SK-N-MC (cell line): ENCODE measurements at places on chromosomes 3 and 15.

GRCh38 chr3:32140943-32141342, 34.5 kb downstream of the GPD1L start:
- no peak for DNase-seq

GRCh38 chr15:68484696-68485400, 52.9 kb upstream of the ITGA11 start:
- no peak for DNase-seq

- no peak for DNase-seq
These were observed 11.4 kb downstream of the NEK10 start for GRCh38 chr3:27357665-27358258.

GRCh38 chr3:68162644-68163043, 508.2 kb upstream of the SUCLG2 start:
- no peak for DNase-seq

DNA sequence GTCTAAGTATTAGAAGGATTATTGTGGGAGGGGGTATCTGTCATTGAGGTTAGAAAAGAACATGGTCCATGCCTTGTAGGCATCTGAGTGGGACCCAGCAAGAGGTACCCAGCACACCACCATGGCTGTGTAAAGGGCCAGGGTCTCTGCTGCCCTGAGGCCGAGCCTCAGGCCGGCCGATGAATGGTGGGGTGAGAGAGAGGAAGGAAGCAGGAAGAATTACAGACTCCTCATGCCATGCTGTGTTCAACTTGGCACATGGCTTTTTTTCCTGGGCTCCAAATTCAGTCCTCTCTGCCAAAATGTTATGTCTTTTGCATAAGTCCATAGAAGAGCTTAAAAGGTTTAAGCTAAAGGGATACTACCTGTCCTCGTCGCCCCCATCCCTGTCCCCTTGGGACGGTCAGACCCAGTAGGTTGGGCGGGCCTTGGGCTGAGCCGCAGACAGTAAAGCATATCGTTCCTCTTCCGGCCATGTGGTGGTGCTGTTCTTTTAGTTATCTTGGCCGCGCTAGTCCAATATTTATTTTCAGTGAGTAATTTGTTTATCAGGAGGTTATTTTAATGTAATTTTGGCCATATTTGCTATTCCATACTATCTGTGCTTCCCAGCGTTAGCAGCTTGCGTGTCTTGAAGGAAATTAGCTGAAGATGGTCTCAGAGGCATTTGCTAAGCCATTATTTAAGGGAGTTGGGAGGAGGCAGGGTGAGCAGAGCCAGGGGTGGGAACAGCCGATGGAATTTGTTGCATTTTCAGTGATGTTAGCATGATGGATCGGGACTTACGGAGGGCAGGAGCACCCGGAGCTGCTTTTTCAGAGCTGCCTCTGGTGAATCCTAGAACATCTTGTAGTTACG, 152.4 kb downstream of the AGBL1 start:
- peak; percentile 2 for DNase-seq

- no peak for DNase-seq
These were observed 33.5 kb downstream of the DNAJB8 start for GRCh38 chr3:128432971-128433836.

- peak; percentile 95 for DNase-seq
These were observed 9.9 kb downstream of the AMOTL2 start for GRCh38 chr3:134364061-134364935.

- no peak for DNase-seq
These were observed 123.6 kb downstream of the LIPC start for GRCh38 chr15:58555162-58556027.

- no peak for DNase-seq
These were observed 29.0 kb upstream of the PIK3CB start for GRCh38 chr3:138863776-138864113.

- no peak for DNase-seq
These were observed 19.4 kb downstream of the SRPRB start for GRCh38 chr3:133824961-133825485.

- no peak for DNase-seq
These were observed 54.9 kb downstream of the CYP11A1 start for GRCh38 chr15:74312445-74313007.

DNA sequence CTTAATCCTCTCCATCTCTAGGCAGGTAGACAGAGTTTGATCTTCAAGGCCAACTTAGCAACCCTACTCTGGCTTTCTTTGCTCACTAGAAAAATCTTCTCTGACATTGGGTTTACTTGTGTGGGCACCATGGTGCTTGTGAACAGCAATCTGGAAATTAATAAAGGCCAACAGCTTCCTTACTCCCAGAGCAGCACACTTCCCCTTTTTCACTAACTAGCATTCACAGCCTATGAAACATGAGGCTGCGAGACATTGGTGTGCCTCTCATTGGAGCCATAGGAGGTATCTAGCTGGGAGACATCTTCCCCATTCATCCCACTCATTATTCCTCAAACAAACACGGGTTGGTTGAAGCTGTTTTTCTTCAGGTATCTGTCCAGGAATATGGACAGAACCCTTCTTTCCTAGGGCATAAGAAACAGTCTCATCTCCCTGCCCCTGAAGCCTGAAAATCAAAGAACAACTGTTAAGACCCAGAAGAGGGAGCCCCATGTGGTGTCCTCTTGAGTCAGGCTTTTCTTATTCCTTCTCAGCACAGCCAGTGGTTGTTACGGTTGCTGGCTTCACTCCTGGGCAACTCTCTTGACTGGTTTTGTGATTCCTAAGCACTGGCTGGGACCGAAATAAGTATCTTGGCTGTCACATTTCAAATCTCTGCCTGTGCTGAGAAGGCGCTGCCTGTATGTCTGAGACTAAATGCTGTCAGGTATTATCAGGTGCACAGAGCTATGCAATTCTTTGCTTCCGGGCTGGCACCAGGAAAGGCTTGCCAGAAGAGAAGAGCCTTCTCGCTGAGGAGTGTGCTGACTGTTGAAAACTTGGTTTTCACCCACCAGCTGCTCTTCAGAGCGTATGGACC, 194.4 kb downstream of the FEZF2 start:
- no peak for DNase-seq

DNA sequence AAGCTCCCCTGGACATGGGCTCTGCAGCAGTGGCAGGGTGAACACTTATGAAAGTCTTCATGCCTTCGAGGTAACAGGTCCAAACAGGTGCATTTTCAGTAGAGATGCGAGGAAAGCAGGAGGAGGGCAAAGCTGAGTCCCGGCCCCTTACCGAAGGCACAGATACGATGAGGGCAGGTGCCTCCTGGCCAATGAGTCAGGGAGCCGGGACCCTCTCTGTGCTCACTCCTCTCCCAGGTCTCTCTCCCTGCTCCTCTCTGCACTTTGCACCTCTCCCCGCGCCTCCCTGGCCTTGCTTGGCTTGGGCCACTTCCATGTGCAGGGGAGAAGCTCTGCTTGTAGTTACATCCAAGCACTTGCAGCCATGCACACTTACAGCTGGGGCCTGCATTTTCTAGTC, 187.1 kb downstream of the ATP10A start:
- no peak for DNase-seq

DNA sequence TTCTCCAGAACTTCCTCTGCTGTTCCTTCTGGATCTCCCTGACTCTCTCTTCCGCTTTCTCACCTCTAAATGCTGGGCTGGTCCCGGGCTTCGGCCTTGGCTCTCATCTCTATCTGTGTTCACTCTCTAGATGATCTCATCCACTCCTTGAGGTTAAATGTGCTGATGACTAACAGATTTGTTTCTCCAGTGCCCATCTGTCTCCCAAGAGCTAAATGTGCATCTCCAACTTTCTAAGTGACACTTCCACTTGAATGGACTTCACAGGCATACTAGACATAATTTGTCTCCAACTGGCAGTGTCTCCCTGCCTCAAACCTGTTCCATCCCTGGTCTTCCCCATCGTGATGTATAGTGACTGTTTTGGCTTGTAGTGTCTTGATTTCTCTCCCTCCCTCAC, 95.3 kb downstream of the ITPR1 start:
- DNase-seq = no peak

DNA sequence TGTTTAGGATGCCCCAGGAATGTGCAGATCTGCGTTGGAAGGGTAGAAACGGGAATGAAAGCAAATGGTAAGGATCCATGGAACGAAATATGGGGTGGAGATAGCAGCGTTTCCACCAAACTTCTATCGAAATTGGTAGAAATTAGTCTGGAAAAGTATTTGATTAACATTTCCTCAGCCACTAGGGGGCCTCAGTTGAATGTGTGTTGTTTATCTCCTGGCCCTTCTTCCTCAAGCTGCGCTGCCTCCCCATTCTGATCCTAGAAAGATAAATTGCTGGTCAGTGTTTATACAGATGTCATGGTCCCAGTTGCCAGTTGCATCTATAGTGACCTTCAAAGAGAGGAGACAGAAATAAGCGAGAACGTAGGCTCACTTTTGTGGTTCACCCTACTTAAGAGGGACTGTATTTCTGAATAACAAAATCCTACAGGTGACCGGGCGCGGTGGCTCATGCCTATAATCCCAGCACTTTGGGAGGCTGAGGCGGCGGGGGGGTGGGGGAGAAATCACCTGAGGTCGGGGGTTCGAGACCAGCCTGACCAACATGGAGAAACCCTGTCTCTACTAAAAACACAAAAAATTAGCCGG, 457.1 kb downstream of the SQOR start:
- DNase-seq = peak; percentile 14

DNA sequence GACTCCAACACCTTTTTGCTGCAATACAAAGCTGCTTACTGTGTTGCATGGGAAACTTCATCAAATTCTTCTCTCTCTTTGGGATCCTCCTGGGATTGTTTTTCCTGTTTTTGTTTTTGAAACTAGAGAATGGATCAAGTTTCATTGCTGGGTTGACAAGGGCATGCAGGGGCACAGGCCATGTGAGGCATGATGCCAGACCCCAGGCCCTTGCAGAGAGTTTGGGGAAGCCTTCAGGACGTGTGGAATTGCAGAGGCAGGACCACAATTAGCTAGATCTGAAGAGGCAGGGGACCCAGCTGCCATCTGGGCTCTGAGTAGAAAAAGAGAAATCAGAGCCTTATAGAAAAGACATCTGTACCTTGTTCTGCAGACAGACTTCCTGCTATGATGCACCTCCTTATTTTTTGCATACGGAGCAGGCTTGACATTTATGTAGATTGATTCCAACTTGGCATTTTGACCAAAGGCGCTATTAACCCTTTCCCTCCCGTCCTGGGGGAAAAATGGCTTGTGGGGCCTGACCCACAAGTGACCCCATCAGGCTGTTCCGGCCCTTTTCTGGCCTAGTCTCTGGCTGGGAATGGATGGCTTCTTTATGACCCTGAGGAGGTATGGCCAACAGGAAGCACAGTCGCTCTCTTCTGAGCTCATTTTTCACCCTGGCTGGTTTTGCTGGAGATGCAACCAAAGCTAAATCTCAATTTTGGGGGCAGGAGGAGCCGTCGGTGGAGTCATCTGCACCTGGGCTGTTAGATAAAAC, 44.3 kb upstream of the CHRNB4 start:
- no peak for DNase-seq

DNA sequence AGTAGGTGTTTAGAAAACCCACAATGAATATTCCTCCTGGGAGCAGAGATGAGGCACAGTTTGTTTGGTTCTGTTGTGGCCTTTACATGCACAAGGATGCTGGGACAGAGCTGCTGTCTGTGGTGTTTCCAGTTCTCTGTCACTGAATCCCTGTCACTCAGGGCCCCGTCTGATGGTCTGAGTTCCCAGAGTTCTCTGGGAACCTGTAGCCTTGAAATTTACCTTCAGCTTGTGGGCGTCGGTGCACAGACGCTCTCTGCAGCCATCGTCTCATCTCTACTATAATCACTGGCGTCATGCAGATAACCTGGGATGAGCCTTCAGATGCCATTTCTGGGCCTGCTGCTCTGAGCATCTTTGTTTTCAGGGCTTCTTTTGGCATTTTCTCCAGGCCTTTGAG, 81.9 kb downstream of the LRRK1 start:
- DNase-seq = no peak

DNA sequence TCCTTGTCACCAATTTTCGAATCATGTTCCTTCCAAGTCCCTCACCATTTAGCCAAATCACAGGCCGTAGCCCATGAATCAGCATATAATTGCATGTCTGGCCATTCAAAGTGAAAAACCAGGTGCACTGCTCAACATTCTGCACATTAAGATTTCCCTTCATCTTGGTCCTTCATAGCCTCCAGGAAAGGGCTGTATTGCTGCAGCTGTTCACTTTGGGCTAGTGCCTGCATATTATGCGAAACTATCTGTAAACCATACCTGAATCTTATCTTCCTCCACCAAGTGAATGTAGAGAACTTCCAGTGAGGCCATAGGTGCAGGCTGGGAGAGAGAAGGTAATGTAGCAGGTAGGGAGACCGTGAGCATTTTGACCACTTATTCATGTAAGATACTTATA, 18.3 kb downstream of the CGGBP1 start:
- DNase-seq = no peak

GRCh38 chr15:98292442-98293240, 332.1 kb downstream of the ARRDC4 start:
- DNase-seq = no peak
